Placental pericyte (primary cell): ENCODE measurements at places on chromosomes 7 and 10. TPM values are rescaled to one million over a fixed set of nuclear protein-coding genes. Genes with fewer than 3 reads are reported as not detected.

Gene TRIM4
- 12.9 and 26.9 TPM in 2 replicates for total RNA-seq

Gene EPHB6
- 2.4 and 26.8 TPM in 2 replicates for total RNA-seq

Gene RARRES2
- 4.6 and 35.2 TPM in 2 replicates for total RNA-seq

Gene TAS2R41
- 0.29 TPM in 1 of 2 replicates, not detected in the other for total RNA-seq

Gene MYO1G
- total RNA-seq, result 0.14 and 0.22 TPM in 2 replicates

Gene MALRD1
- total RNA-seq, result not detected in 2 replicates

Gene SPAM1
- total RNA-seq, result not detected in 2 replicates

Gene HABP2
- total RNA-seq, result not detected in 2 replicates
